ENCODE measurements at places on chromosomes 1 and 21. TPM values are rescaled to one million over a fixed set of nuclear protein-coding genes. Genes with fewer than 3 reads are reported as not detected.

Gene MMP23B
- not detected for total RNA-seq

Gene SERPINC1
- total RNA-seq: not detected

Gene CD1E
- not detected for total RNA-seq

Gene OR13G1
- not detected for total RNA-seq

Gene CCDC17
- total RNA-seq: 0.48 TPM

Gene TMPRSS15
- 0.58 TPM for total RNA-seq

Gene SPRR4
- not detected for total RNA-seq

Gene MFSD2A
- 3.1 TPM for total RNA-seq

Gene GNL2
- 87.0 TPM for total RNA-seq

Gene ZNF695
- total RNA-seq: 0.08 TPM

Gene AUNIP
- 7.0 TPM for total RNA-seq

Gene OPRD1
- not detected for total RNA-seq

Gene TMEM81
- 1.9 TPM for total RNA-seq

Gene CFAP107
- total RNA-seq: not detected

Gene SMIM12
- 39.7 TPM for total RNA-seq

Gene UBASH3A
- total RNA-seq: not detected

Gene HUNK
- 0.05 TPM for total RNA-seq
